NCI-H187 (cell line): ENCODE measurements at places on chromosomes 2 and 18.

DNA sequence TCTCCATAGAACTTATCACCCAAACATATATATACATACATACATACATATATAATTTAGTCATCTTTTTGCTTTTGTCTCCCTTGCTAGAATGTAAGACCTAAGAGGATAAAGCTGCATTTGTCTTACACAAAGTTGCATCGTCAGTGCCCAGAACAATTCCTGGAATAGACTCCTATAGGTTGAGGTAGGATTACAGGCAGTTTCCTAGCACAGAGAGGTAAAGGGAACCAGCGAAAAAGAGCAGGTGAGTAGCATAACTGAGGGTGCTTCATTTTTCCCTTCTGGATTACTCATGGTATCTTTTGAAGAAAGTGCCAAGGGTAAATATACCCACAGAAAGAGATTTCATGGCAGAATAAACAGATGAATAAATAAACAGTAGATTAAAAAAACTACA, 68.1 kb upstream of the AMMECR1L start:
- no peak for DNase-seq

DNA sequence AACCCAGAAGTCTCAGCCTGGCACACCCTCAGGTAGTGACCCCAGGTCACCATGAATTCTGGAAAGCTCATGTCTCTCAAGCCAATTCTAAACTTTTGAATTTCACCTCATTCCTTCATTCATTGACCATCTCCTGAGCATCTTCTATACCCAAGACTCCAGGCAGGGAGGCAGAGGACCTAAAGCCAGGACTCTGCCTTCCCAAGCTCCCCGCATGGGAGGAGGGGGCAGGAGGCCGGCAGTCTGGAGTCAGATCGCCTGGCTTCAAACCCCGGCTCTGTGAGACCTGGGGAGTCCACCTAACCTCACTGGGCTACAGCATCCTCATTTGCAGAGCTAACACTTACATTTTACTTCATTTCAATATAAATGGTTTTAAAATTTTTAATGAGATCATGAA, 59.0 kb downstream of the SMAD7 start:
- no peak for DNase-seq

GRCh38 chr2:71557321-71557720, 104.0 kb downstream of the DYSF start:
- DNase-seq: no peak

DNA sequence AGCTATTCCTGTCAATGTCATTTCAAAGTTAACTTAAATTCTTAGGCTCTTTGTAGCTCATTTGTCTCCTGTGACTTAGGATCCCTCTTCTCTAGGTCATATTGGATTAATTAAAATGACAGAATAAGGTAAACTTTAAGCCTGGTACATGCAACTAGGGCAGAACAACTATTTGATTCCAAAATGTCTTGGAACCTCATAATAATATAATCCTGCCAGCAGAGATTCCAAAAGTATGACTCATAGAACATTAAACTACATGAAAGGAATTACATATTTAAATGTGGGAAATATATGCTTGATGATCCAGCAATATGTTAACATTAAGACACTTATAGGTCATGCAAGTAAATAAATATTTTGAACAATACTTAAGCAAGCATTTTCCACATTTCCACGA, 63.3 kb downstream of the COL3A1 start:
- no peak for DNase-seq

DNA sequence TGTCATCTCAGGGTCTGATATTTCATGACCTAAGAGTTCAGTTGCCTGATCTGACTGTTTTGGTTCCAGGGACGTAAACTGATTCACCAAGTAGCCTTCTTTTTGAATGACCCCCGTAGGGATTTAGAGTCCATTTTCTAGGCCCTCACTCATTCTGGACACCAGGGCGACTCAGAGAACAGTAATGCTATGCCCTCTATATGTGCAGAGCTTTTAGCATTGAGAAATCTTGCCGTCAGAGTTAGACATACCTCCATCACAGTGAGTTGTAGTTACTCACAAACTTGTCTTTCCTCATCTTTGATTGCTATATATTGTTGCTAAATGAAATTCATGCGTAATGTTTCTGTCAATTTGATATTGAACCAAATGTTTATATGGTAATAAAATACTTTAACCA, 92.3 kb downstream of the OSBPL6 start:
- DNase-seq: no peak

DNA sequence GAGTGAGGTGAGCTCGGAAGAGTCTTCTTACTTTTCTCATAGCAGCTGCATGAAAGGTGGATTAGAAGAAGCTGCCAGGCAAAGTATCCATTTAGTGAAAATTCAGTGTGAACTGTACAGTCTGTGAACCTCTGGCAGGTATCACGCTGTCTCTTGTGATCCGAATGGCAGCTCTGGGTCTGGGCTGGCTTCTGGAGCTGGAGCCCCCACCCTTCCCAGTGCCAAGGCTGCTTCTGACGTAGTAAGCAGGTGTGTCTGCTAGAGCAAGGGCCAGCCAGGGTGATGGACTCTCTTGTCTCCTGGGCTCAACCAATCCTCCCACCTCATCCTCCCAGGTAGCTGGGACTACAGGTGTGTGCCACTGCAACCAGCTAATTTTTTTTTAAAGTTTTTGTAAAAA, 14.0 kb upstream of the NTSR2 start:
- DNase-seq: no peak

DNA sequence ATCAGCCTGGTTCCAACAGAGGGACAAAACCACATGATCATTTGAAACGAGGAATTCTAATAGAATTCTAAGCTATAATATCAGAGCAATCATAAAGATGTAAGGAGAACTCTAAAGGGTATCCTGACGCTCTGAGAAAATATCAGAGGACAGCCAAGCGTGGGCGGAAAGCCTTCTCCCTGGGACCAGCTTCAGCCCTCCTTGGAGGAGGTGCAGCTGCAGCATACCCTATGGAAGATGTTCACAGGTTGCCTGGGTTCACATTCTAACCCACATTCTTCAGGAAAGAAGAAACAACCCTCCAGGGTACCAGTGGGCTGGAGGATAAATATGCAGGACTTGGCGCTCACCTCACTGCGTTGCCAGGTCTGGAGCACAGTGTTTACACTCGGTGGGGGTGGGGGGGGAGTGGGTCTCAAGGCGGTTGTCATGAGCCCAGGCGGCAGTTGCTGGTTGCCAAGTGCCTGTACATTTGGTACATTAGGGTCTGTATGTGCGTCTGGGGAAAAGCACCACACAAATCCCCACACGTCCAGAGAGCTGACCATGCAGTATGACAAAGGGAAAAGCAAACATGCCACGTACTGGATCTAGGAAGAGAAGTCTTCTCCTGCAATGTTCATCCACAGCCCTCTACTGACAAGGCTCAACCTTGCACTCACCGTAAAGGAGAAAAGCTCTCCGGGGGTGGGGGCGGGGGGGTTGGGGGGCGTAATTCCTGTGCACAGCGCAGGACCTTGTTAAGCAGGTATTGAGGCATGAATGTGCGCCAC, 80.5 kb downstream of the CDH19 start:
- no peak for DNase-seq

DNA sequence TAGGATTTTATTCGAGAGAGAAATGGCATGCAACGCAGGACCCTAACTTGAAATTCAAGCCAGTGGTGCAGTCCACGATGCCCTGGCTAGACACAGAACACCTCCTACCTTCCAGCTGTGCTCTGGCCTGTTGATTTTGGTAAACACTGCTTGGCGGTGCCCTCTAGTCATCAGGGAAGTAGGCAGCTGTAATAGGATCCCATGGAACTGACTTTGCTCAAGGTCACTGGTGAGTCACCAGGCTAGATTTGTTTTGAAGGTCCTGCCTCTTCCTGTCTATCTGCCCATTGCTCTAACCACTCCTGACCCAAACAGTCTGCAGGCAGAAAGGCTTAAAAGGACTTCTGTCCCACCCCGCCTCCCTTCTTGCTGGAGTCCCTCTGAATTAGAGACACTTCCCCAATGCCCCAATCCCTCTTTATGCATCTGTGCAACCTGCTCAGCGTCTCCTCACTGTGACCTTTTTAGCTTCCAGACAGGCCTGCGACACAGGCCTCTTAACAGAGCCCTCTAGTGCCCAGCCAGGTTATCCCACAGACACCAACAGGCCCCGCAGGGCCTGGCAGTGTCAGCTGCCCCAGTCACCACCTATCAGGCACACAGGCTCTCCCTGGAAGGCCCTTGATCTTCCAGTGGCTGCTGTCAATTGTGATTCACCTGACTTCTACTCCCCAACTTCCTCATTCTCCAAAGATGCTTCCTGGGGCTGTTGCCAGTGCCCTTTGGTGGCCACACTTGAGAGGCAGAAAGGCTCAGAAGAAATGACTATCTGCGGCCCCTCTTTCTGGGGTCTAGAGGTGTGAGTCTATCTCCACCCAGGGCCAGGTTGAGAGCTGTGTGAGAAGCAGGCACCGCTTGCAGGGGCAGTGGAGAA, 5.2 kb downstream of the TMEM127 start:
- no peak for DNase-seq

DNA sequence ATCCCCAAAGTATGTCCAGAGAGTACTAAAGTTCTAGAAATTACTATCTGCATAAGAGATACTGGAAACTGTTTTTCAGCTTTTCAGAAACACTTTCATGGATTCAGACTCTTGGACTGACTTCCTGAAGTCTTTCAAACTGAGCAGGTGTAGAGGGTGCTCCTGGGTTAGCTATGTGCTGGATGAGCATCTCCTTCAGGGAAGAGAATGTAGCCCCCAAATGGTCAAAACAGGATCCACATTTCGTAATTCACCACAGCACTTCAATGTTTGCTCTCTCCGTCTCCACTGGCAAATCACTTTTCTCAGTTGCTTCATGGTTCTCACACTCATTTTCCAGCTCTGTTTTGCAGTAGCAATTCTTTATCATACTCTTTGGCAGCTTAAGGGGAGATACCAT, 23.2 kb upstream of the SATB2 start:
- no peak for DNase-seq

- no peak for DNase-seq
Observed at GRCh38 chr2:222652491-222653255, 3.2 kb downstream of the FARSB start.

DNA sequence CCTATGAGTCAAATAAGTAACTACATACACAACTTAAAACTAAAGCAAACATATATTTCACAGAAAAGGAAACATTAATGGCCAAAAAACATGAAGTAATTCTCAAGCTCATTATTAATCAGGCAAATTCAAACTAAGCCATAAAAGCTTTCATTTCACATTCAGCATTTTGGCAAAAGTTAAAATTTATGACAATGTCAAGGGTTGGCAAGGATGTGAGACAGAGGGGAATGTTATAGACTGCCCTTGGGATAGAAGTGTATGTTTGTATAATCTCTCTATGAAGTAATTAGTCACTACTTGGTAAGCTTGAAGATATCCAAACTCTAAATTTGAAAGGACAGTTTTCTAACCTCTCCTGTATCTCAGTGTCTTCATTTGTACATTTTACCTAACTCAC, 539.4 kb downstream of the RIT2 start:
- DNase-seq: no peak

- no peak for DNase-seq
Observed at GRCh38 chr18:48867978-48868377, 82.8 kb downstream of the SMAD7 start.

DNA sequence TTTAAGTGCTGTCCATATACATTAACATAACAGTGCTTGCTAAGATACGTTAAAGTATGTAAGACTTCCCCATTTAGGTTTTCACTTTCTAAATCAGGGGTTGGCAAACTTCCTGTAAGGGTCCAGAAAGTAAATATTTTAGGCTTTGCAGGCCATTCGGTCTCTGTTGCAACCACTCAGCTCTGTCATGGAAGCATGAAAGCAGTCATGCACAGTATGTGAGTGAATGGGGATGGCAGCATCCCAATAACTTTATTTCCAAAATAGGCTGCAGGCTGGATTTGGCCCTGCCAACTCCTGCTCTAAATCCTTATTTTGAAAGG, 128.7 kb downstream of the PLA2R1 start:
- DNase-seq: no peak

DNA sequence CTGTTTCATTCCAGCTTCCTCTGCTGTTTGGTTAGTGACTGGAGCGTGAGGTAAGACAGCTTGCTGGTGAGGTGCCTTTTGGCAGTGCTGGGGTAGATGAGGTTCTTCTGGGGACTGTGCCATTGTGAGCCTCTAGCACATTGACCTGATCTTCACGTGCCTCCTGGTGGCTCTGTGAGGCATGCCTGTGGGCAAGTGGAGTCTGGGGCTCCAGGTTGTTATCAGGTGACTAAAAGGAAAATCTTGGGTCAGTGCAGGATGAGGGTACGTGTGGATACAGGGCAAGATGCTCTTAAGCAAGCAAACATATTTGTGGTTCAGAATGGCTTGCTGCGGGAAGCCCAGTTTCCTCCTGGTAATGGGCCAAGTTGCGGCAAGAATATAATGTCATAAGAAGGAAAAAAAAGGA, 75.4 kb downstream of the FHOD3 start:
- no peak for DNase-seq
